ENCODE measurements at places on chromosomes 12 and 14.

DNA sequence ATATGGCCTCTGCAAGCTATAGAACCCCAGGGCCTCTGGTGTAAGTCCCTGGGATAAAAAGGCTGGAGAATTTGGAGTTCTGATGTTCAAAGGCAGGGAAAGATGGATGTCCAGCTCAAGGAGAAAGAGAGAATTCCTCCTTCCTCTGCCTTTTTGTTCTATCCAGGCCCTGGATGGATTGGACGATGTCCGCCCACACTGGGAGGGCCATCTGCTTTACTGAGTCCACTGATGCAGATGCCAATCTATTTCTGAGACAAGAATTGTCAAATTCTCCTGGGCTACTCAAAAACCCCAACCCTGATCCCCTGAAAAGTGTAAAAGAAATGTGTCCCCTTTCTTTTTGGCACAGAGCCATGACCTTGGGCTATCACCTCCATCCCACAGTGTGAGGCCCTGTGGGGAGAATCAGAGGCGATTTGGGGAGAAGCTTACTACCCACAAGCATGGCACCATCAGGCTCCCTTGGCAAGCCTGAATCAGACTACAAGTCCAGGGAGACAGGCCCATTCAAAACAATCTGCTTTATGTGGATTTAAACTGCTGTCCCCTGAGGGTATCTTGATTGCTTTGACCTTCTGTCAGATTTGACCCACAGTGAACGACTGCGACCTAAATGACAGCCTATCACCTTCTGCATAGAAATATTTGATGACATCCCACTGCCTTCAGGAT lies 334.0 kb downstream of the NUAK1 start:
- no peak for DNase-seq

GRCh38 chr12:96422192-96422591 lies 22.0 kb upstream of the CDK17 start:
- DNase-seq: no peak

DNA sequence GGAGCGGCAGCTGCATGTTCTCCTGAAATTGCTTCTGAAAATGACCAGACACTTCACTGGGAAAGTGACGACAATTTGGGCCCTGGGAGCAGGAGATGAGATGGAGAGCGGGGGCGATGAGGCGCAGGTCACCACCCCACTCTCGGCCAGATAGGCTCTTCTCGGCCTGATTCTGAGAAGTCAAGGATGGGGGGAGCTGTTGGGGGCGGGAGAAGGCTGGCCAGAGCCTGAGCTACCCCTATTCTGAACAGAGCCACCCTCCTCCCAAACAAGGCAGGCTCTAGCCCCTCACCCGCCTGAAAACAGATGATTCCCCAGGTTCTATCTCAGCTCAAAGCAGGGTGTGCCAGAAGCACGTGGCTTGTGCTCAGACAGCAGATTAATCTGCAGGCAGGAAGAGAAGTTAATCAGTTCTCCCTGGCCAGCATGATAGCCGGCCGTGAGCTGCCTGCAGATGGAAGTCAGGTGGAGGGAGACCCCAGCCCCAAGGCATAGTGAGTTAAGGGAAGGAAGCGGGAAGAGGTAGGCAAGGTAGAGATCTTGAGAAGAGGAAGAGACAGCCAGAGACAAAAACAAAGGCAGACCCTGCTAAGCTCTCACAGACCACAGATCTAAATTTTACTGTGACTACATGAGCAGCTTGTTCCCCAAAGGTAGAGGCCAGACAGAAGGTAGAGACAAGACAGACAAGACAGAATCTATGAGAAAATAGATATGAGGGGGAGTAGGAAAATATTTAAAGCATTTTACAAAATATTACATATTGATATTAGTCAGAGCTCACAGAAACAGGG lies 10.9 kb upstream of the TAC3 start:
- no peak for DNase-seq

DNA sequence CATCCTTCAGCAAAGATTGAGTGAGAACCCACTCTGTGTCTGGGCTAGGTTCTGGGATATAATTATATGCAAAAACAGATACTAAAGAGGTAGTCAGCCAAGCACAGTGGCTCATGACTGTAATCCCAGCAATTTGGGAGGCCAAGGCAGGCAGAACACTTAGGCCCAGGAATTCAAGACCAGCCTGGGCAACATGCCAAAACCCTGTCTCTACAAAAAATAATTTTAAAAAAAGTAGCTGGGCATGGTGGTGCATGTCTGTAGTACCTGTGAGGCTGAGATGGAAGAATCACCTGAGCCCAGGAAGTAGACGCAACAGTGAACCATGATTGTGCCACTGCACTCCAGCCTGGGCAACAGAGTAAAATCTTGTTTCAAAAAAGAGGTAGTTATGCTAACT lies 237.5 kb upstream of the HMGA2 start:
- no peak for DNase-seq

- no peak for DNase-seq
Measured at GRCh38 chr12:124601706-124602105, 34.3 kb upstream of the NCOR2 start.

GRCh38 chr12:95300286-95300685 lies 82.7 kb downstream of the VEZT start:
- no peak for DNase-seq

DNA sequence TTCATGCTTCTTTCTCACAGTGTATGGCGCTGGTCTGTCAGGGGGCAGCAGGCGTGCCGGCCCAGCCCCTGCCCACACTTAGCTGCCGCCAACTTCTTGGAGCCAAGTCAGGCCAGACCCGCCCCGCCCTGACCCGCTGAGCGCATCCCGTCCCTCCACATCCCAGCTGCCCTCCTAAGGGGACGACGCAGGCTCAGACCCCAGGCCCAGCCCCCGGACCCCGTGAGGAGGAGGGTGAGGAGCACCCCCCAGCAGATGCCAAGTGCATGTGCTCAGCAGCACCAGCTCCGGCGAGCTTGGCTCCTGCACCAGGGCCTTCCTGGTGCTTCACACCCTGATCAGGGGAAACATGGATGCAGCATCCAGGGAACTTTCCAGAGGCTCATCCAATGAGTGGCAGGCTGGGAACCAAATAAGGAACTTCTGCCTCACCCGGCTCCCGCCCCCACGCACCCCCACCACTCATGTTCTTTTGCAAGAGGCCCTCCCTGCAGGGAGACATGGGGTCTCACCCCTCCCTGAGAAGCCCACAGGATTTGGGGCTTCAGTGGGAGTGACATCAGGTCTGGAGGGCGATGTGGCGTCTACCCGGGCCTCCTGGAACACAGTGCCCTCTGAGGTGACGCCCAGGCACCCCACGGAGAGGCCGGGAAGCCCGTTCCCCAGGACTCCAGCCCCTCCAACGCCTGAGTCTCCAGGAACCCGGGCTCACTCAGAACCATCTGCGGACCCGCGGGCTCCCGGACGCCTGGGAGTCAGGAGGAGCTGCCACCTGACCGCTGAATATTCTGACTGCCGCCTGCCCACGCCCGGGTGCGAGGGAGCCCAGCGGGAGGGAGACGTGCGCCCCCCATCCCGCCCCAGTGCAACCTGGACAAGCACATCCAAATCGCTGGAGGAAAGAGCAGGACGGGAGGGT lies 70.0 kb upstream of the GALNT9 start:
- DNase-seq: no peak

- DNase-seq: no peak
Measured at GRCh38 chr12:130642856-130643255, 73.2 kb downstream of the RIMBP2 start.

GRCh38 chr14:44778604-44779003 lies 183.1 kb downstream of the KLHL28 start:
- no peak for DNase-seq

DNA sequence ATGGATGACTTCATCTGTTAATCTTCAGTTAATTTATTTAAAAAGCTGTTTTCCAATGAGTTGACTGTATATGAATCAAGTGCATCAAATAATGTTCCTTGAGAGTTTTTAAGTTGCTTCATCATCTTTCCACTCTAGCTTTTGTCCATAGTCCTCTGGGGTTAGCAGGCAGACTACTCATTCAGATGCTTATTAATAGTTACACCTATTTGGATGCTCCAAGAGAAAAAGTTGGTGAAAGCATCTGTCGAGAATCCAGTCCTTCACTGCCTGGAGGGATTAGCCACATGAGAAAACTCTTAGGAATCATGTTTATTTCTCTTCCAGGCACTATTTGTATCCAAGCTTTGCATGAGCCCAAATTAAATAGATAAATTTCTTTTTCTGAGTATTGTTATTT lies 70.2 kb downstream of the DACT1 start:
- DNase-seq: no peak

- no peak for DNase-seq
Measured at GRCh38 chr12:27505761-27506160, 18.2 kb upstream of the PPFIBP1 start.

- no peak for DNase-seq
Measured at GRCh38 chr12:5348491-5348890, 83.4 kb upstream of the NTF3 start.

- DNase-seq: no peak
Measured at GRCh38 chr12:121430833-121431415, 31.0 kb downstream of the RNF34 start.

DNA sequence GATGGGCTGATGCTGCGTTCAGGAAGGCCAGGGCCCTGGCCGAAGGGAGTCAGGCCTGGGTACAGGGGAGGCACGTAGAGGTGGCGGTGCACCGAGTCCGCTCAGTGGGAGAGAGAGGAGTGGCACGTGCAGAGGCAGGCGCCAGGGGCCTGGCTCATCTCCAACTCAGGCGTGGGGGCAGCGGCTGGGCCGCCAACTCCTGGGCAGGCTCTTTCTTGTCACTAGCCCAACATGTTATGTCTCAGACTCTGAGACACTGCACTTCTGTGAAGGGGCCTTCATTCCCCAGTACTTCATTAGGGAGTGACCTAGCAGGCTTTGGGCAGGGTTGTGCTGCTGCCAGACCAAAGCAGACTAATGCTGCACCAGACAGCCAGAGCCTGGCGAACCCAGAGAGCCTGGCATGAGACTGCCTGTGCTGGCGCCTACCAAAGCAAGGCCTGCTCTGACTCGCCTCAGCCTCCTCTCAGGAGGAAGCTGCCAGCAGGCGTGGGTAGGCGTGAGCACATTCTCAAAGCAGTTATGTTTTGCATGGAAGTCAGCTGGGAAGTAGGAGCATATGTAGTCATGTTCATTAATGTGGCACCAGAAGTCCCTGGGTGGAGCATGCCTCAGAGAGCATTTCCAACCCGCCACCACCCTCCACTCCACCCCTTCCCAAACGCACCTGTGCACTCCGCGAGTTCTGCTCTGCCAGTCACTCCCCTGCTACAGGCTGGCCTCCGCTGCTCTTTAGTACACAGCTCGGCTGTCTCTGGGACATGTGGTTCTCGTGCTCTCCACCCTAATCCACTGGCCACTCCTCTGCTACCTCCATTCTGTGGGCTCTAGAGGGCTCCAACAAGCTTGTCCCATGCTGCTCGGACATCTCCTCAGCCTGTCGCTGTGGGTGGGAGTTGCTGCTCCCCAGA lies 9.7 kb downstream of the CKB start:
- no peak for DNase-seq

Data from stimulated activated CD4-positive, alpha-beta T cell treated with anti-CD3 and anti-CD28 coated beads, Interleukin-1b, Interleukin-23, amount 100 ng/mL, for 48 hours (primary cell).